ENCODE measurements at places on chromosomes 3 and 15.

- DNase-seq = no peak
Measured at GRCh38 chr3:14588425-14589112, 48.4 kb upstream of the GRIP2 start.

- DNase-seq = no peak
Measured at GRCh38 chr3:171591070-171591469, 130.9 kb upstream of the TNIK start.

DNA sequence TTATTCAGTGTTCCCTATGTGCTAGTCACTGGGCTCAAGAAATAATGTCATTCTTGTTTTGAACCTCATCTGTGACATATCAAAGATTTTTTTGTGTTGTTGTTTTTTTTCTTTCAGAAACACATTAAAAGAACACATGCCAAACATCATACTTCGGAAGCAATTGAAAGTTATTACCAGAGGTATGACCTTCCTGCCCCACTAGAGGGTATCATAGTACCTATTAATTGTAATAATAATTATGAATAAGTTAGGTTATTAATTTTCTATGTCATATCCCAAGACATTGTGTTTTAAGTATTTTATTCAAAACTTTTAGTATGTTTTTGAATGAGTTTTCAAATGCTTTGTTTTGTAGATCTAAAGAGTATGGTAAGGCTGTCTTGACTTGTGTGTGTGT, 65.7 kb downstream of the CDIN1 start:
- DNase-seq = no peak

GRCh38 chr15:94119298-94119811, 112.0 kb upstream of the MCTP2 start:
- no peak for DNase-seq

DNA sequence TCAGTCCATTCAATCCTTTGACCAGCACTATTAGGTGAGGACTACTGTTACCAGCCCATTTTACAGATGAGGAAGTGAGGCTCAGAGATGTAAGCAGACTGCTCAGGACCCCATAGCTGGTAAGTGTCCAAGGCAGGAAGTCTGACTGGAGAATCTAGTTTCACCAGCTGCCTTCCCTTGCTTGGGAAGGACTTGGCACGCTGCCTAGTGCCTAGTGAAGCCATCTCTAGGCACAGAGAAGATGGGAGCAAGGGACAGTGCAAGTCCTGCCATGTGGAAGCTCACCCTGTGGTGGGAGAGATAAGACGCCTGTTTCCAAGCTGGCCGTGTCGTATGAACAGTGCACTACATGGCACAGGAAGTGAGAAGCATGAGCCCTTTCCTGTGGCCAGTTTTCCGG, 111.8 kb upstream of the TMC3 start:
- no peak for DNase-seq

DNA sequence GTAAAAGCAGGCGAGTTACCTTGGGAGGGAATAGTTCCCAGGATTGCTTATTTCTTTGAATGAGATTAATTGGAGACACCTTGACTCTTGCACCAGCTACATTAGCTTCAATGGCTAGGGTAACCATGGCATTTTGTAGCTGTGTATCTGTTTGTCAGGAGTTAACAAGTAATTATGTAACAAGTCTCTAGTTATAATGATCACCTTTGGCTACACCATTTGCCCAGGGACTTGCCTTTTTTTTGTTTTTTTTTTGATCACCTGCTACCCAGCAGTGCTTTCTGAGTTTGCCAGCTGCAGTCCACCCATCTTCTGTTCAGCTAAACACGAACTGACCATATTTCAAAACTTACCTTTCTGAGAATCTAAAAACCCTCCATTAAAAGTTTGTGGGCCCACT, 2.2 kb downstream of the MED12L start:
- DNase-seq = no peak

- no peak for DNase-seq
Measured at GRCh38 chr15:101288905-101289513, 6.0 kb downstream of the SNRPA1 start.

DNA sequence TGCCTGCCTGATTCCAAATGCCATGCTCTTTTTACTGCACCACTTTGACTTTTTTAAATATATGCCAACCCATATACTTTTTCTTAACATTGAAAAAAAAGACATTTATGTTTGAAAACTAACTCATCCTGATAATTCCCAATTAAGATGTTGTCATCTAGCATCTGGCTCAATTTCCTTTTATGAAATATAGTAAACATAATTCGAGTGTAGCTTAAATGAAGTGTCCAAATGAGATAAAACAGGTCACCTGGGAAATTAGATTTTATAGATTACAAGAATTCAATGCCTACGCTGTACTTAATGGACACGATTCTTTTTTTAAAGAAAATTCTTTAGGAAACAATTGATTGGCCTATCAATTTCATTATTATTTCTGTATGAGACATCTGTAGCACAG, 2.8 kb downstream of the MDFIC2 start:
- DNase-seq = no peak

GRCh38 chr3:127964053-127964452, 49.0 kb downstream of the KBTBD12 start:
- no peak for DNase-seq

GRCh38 chr3:129616713-129617112, 10.2 kb upstream of the PLXND1 start:
- DNase-seq = no peak

DNA sequence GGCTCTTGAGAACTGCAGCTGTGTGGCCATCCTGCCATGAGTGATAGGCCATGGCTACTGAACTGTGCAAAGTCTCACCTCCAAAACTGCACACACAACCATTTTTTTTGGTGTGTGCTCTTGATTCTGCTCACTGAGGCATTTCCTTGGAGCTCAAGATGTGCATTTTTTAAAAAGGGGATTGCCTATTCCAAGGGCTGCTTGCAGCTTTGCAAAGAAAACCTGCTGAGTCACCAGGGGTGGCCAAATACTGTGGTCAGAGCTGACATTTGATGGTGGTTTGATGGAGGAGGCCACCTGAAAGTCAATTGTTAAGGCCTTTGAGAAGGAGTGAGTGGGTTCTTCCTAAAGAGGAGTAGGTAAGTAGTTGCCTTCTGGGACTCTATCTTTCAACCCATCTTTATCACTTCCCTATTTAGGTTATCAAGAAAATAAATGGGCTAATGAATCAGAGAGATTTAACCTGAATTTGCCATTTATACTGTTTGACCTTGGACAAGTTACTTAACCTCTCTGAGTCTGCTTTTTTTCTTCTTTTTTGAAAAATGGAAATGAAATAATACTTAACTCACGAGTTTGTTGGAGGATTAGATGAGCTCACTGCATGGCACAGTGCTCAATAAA, 87.9 kb downstream of the CHST2 start:
- peak; percentile 35 for DNase-seq

All from non-pigmented ciliary epithelial cell (primary cell).